ENCODE measurements at places on chromosomes 16 and 17. TPM values are rescaled to one million over a fixed set of nuclear protein-coding genes. Genes with fewer than 3 reads are reported as not detected.

Gene HP
- not detected for total RNA-seq

Gene PRR35
- total RNA-seq = not detected

Gene TSPAN10
- total RNA-seq = 0.74 TPM

Gene NHERF2
- 26.4 TPM for total RNA-seq

DNA sequence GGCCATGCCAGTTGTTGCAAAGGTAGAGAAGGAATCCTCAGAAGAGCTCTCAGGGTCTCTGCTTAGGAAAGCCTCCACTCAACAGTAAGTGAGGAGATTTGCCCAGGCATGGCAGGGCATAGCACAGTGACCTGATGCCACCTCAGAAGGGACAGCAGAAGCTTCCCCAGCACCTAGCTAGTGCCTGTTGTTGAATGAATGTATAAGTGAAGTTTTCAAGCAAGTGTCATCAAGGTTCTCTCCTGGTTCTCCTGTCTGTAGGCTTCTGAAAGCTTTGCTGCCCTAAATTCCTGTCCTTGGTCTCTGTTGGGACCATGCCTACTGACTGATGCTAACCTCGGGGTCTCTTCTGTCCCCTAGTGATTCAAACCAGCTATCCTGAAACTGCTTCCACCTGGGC lies 114.9 kb upstream of the TBX2 start:
- no peak for DNase-seq

- DNase-seq = no peak
Observed at GRCh38 chr16:16100631-16101030, 122.7 kb downstream of the ABCC6 start.

DNA sequence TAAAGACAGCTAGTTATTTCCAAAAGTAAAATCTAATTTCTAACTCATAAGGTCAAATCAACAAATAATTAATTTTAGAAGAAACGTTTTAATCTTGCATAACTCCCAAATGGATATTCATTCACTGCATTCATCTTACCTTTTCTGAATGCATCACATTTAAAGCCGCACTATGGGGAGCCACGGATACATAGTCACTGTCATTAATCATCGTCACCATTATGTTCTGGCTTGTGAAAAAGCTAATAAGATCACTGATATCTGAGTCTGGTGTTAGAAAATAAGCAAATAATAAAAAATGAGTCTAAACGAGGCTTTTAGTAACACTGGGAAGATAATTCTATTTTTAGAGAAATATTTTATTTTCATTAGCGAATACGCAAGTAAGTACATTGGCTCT lies 42.4 kb upstream of the ABCA10 start:
- peak; percentile 34 for DNase-seq

DNA sequence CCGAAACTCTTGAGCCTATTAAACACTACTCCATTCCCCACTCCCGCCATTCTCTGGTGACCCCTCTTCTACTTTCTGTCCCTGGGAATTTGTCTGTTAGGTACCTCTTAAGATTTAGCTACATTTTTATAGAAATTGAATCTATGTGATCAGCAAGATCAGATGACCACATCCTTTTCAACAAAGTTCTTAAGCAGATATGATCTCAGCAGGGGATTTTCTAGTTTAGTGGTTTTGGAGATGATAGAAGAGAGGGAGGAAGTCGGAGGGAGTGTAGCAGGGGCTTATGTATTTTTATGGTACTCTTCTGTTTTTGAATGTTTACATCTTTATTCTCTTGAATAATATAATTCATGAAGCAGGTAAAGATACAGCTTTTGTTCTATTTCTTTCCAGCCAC lies 40.8 kb downstream of the RPA1 start:
- DNase-seq = no peak

DNA sequence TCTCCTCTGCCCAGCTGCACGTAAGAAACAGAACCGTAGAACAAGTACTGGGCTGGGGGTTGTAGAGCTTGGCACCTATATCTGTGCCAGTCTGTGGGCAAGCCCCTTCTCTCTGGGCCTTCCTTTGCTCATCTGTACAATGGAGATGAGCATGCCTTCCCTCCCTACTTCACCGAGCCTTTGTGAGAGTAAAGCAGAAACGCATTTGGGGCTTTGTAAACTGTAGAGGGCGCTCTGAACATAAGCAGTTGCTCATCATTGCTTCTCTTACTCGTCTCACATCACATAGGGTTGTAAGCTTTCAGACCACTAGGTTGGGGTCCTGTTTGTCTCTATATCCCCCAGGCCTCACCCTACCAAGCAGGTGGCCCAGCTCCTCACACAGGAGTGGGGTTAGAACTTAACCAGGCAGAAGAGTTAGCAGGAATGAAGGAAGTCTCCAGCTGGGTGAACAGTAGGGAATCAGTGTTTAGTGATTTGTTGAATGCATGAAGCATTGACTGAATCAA lies 15.1 kb downstream of the SAMD14 start:
- DNase-seq = peak; percentile 87

DNA sequence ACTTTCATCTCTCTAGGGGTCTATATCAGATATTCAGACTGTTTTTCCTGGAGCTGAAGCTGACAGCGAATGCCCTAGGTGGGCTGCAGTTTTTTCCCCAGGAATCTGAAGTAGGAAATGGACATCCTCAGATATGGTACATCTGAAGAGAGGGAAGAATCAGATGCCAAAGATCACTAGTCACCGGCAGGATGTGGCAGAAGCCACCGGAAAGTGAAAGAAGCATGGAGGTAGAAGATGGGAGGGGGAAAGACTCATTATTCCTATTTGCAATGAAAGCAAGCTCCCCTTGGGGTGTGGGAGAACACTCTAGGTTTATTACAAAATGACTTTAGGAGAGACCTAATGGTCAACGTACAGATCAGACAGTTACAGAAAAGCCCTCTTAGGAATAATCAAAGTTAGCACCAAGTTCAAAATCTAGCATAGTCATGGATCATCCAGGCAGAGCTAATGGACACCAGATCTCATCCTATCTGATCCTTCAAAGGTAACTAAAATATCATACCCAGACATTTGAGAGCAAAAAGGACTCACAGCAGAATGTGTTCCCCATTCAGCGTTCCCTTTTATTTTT lies 110.7 kb downstream of the HS3ST3A1 start:
- no peak for DNase-seq

GRCh38 chr16:80463326-80463725 lies 77.5 kb upstream of the DYNLRB2 start:
- DNase-seq = no peak

DNA sequence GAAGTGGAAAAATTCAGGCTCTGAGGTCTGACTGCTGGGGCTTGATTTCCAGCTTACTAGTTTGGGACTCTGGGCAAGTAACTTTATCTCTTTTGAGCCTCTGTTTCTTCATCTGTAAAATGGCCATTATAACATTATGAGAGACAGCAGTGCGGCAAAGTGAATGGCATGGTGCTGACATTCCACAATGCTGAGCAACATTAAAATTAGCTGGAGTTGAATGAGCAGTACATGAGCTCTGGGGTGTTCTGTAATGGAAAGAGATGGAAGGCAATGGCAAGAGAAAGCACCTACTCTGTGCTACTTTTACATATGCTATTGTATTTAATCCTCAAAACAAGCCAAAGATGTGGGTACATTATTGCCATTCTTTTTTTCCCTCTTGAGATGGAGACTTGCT lies 535.7 kb upstream of the CDH11 start:
- no peak for DNase-seq

- DNase-seq = no peak
Observed at GRCh38 chr17:3732210-3732621, 8.5 kb downstream of the HASPIN start.

- peak; percentile 55 for DNase-seq
Observed at GRCh38 chr16:12646490-12647274, 157.0 kb downstream of the CPPED1 start.

- no peak for DNase-seq
Observed at GRCh38 chr17:8117367-8117979, 841 bp downstream of the ALOXE3 start.

DNA sequence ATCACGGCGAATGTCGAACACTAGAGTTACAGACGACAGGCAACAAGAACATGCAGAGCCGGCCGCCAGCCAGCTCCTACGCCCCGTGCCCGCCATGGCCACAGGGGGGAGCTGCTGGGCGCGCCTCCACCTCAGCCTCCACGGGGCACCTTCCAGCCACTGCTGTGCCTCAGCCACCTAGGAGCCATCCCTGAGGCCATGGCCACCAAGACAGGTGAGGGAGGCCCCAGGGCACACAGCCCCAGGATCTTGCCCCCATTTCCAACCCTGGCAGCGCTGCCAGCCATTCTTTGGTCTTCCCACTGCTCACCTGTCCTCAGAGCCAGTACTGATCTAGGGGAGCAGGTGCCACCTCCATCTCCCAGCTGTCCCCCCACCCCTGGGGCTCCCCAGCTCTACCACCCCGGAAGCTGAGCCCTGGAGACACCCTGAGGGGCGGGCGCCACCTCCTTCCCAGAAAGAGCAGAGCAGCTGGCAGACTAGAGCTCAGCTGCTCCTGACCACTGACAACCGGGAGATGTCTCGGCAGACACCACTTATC lies 11.8 kb downstream of the GNPTG start:
- peak; percentile 62 for DNase-seq

- DNase-seq = no peak
Observed at GRCh38 chr17:15912416-15912955, 32.4 kb upstream of the ADORA2B start.

DNA sequence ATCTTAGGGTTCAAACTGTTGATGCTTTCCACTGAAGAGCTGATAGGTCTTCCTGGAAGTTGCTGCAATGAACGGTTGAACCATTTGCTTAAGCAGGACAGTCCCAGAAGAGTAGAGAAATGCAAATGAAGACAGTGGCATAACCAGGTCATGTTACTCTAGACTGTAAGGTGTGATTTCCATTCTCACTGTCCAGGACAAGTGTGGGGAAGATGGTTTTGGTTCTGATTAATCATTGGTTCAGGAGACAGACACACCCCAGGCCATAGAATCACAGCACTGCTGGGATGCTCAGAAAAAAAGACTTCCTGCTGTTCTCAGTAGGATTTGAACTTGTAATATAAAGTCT lies 34.8 kb upstream of the XYLT2 start:
- DNase-seq = no peak

DNA sequence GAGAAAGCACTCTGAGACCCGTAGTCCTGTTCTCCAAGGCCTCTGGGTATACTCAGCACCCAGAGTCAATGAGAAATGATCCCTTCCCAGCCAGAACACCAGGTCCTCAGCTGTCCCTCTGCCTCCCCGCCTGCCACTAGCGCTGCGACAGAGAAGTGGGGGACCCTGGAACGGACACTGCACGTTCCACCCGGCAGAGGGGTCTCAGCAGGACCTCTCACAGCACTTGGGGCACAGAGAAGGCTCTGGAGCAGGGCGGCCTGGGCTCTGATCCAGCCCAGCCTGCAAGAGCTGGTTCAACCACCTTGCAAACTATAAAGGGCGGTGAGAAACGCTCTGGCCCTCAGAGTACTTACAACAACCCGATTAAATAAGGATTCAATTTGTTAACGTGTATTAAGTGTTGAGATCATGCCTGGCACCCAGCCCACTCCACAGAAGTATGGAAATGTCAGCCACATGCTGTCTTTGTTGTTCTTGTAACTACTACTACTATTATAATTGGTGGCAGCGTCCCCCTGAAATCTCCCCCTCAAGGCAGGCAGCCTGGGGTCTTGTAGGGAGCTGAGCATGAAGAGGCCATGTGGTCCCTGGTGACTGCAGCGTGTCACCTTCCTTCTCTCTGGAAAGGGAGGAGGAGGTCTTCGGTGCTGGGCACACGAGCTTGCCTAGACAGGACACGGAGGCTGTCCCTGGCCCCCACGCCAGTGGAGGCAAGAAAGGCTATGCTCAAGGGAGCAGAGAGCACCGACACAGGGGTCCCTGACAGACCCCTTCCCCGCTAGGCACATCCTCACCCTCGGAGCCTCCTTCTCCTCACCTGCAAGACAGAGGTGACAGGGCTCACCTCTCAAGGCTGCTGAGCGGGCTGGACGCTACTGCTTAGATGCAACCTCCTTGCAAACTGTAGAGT lies 2.4 kb downstream of the OSGIN1 start:
- DNase-seq = peak; percentile 61

DNA sequence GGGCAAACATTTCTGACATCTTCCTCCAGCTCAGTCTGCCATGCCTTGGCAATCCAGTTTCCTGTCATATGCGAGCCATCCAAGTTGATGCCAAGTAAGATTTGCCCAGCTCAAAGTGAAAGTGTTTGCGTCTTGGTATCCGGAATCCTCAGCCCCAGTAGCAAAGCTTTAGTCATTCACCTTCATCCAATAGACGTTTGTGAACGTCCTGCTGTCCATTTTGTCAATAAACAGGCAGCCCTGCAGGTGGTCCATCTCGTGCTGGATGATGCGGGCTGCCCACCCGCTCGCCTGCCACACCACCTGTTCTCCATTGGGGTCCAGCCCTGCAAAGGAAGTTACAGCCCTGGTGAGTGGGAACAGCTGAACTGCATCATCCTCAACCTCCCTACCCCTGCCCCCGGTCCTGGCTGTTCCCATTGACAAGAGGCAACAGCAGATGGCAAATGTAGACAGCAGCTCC lies 1.5 kb downstream of the PDF start:
- DNase-seq = peak; percentile 46

DNA sequence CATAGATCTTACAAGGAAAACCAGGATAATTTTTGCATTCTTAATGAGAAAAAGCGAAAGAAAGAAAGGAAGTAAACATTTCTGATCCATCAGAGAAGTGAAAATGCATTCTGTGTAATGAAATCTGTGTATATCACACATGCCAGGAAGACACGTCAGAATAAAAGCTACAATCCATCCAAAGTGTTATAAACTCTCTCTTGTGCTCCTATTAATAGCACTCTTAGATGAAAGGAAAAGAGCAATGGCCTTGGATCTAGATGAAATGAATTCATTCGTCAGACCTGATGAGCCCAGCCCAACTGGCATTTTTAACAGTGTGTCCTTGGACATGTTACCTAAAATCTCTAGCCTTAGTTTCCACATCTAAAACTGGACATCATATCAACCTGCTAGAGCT lies 885.5 kb downstream of the CDH11 start:
- no peak for DNase-seq

DNA sequence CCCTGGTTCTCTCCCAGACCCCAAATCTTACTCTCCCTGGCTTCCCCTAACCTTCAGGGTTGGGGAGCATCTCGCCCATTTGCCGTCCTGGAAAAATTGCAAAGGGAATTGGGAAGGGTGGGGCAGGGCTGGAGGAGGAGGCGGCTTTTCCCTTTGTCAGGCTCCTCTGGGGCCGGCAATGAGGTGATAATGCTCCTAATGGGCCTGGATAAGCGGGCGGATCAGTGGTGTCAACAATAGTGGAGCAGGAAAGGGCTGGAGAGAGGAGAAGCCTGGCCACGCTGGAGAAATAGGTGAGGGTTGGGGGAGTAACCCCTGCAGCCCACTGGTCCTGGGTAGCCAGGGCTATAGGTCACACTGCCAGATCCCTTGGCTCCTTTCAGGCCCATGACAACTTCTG lies 12.3 kb downstream of the SCN4A start:
- DNase-seq = no peak

DNA sequence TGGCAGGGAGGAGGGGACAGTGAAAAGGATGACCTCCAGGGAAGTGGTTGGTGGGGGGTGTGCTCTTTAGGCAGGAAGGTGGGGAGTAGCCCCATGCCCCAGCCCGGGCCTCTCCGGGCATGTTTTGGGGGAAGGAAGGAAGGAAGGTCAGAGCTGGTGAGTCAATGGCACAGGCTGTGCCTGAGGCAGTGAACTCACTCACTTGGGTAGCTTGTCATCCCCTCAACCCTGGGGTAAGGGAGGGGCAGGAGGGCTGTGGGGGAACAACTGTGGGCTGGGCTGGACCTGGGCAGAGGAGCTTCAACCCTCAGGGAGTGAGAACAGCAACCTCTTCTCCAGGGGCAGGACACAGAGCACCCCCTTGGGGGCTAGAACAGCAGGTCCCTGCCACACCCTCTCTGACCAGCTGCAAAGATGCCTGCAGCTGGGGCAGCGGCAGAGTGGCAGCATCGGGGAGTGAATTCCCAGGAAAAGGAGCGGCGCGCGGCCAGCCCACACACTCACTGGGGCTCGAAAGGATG lies 6.3 kb downstream of the CSF3 start:
- DNase-seq = no peak

GRCh38 chr17:56096026-56096810 lies 57.1 kb upstream of the ANKFN1 start:
- DNase-seq = no peak

Data from A673 (cell line).